ENCODE measurements at places on chromosomes 3 and 15.

- DNase-seq = no peak
These were observed 101.8 kb downstream of the SEMA5B start for GRCh38 chr3:122925756-122926155.

DNA sequence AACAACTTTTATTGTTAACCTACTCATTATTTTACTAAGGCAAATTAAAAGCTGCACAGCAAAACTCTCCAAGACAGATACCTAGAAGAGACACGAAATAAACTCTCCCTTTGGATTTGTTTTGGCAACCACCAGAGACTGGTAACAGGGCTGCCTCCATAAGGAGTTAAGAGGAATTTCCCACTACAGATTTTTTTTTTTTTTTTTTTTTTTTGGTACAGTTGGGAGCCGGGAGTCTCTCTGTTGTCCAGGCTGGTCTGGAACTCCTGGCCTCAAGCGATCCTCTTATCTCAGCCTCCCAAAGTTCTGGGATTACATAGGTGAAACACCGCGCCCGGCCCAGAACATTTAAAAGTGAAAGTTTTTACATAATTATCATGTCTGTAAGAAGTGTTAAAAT, 73.6 kb upstream of the VGLL4 start:
- no peak for DNase-seq

- DNase-seq = no peak
These were observed 40.8 kb downstream of the CHST14 start for GRCh38 chr15:40511472-40512133.

DNA sequence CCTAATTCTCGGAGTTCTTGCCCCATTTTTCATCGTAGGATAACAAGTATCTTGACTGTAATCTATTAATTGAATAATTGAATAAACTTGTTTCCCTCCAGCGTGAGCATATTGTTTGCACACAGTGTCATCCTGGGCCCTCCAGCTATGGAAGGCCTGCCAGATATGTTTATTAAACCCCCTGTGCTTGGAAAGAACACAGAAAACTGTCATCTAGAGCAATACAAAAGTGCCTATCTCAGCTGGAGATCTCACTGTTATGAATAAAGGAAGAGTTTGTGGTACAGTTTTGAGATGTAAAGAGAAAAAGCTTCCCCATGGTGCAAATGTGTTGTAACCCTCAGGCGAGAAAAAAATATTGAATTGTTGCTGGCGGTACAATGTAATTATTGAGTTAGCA, 405.9 kb downstream of the SOX2 start:
- DNase-seq = no peak

DNA sequence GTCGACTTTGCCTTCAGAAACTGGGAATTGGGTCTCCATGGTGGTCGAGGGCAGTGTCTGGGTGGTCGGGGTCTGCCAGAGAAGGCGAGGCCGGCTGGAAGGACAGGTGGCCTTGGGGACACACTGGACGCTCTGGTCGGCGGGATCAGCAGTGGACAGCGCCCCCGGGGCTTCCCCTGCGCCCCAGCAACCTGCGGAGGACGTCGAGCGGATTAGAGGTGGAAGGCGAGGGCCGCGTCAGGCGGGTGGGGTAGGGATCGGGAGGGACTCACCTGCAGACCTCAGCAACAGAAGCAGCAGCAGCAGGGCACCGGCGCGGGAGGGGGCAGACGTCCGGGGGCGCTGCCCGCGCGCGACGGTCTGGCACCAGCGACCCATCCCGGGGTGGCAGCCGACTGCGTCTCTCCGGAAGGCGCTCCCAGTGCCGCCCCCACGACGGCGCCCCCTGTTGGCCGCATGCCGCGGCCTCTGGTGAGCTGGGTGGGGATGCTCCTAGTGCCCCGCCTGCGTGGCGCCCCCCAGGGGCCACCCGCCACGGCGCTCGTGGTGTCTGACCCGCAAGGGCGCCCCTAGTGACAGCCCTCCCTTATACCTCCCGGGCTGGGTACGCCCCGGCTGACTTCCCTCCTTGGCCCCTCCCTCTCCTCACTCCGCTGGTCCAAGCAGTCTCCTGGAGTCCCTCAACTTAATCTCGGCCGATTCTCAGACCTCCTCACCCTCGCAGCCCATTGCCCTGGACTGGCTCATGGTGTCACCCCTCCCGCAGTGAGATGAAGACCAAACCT, at the start of gene PRSS50:
TSS of gene PRSS50 (minus strand) at position 423 of the 785 bp plus-strand sequence. CDS start at position 378, 45 bp downstream.
- no peak for DNase-seq

DNA sequence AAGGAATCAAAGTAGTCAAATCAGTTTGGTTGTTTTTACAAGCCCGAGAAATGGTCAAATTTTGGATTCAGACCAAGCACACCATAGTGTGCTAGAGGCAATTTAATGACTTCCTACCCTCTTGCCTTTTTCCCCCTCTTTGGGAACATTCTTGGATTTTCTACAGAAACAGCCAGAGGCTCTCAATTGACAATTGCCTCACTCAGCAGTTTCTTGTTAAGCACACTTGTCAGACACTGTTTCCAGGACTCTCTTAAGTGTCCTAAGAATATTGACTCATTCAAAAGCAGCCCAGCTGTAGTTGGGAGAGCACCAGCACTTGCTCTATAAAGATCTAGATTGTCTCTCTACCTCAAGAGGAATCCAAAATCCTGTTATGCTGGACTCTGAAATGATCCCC, 1.5 kb upstream of the SLC35G2 start:
- DNase-seq = no peak

All from stimulated activated CD4-positive, alpha-beta T cell treated with anti-CD3 and anti-CD28 coated beads, Interleukin-4, amount 100 ng/mL, for 24 hours (primary cell).